ENCODE measurements at places on chromosomes 5 and 9.

DNA sequence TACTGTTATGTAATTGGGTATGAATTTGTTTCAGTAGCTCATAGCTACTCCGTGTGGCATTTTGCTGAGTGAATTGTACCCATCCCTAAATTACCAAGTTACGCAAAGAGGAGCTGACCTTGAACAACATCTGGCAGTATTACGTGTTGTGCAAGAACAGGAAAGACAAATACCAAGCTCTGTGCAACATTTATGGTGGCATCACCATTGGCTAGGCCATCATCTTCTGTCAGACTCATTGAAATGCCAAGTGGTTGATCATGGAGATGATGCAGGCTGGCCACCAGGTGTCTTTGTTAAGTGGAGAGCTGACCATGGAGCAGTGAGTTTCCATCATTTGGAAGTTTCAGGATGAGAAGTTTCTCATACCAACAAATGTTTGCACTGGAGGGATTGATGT, 15.0 kb downstream of the ZSWIM6 start:
- no peak for DNase-seq

GRCh38 chr9:17063535-17064135, 71.2 kb upstream of the CNTLN start:
- DNase-seq, result peak; percentile 42

GRCh38 chr5:154523104-154523503, 45.1 kb upstream of the HAND1 start:
- DNase-seq, result no peak

DNA sequence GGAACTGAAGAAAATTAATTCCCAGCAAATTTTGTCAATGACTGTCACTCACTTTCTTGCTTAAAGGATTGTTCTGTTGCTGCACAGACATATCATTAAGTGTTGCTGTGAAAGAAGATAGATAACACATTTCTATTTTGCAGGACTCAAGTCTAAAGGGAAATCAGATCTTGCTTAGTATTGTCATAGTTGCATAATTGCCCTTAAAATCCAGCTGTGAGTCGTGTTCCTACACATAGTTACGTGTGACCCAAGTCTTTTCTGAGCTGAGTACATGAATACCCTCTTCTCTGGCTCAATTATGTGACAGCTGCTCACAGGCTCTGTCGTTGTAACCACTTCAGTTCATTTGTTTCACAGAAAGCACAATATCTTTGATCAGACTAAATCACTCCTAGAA, 390.8 kb downstream of the DTWD2 start:
- no peak for DNase-seq

DNA sequence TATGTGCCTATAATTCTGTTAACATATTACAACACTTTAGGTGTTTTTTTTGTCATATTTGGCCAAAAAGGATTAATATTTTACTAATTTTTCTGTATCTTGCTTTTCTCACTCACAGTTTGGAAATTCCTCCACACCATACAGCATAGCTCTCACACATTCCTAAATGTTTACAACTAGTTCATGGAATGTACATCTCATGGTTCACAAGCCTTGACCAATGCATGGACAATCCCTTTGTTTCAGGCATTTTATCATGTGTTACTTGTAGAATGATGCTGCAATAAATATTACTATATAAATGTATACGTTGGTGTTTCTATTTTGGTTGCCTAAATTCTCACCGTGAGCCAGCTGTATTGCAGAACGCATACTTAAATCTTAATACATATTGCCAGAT, 80.5 kb upstream of the SPATA31C2 start:
- no peak for DNase-seq

- no peak for DNase-seq
Measured at GRCh38 chr5:120479066-120479465, 15.0 kb downstream of the PRR16 start.

DNA sequence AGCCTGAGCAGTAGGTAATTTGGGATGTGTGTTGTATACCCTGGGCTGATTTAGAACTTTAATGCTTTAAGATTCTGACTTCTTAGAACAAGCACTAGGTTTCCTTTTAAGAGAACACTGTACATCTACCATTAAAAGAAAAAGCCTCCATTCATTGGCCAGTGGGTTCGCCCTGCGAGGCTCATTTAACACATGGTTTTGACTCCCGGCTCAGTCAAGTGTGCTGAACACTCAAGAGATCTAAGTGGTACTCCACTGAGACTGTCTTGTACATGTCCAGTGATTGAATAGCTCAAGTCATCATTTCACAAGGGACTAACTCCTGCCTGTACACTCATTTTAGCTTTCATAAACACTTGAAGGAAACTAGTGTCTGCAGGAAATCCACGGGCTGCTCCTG, 3.9 kb downstream of the FUBP3 start:
- DNase-seq, result no peak

- DNase-seq, result no peak
Measured at GRCh38 chr5:67038817-67039603, 157.6 kb downstream of the CD180 start.

DNA sequence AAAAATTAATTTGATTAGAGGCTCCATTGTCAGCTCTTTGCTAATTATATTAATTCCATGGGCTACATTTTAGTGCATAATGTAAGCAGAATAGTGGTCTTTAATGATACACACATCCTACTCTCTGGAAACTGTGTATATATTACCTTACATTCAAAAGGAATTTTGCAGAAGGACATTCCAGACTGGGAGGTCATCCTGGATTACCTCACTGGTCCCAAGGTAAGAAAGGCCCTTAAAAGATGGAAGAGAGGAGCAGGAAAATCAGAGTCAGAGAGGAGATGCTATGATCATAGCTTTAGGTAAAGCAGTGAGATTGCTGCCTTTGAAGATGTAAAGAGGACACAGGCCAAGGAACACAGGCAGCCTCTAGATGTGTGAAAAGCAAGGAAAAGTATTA, 1180.8 kb downstream of the CDH12 start:
- no peak for DNase-seq

- DNase-seq, result no peak
Measured at GRCh38 chr9:83006378-83006777, 56.6 kb downstream of the RASEF start.

- no peak for DNase-seq
Measured at GRCh38 chr5:134833340-134834032, 12.3 kb upstream of the C5orf24 start.

DNA sequence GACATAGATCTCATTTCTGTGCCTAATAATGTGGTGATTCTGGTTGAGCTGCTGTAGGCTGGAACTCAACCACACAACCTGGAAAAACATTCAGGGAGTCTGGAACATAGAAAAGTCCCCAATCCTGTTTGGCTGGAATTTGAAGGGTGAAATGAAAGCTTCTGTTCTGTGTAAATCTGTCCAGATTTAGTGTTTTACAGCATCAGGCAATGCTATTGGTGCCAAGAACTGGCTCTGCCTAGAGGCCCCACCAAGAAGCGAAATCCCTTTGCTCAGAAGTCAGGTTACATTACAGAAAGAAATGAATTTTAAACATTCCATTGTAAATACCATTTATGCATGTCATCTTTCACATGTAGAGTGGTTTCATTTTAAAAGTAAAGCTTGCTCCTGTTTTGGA, 56.3 kb downstream of the TMEM174 start:
- DNase-seq, result no peak

- DNase-seq, result no peak
Measured at GRCh38 chr9:136803551-136804508, 3.9 kb upstream of the RABL6 start.

GRCh38 chr5:10199692-10200091, 50.0 kb downstream of the ATPSCKMT start:
- no peak for DNase-seq

- DNase-seq, result no peak
Measured at GRCh38 chr5:173430394-173430793, 102.2 kb upstream of the STC2 start.

DNA sequence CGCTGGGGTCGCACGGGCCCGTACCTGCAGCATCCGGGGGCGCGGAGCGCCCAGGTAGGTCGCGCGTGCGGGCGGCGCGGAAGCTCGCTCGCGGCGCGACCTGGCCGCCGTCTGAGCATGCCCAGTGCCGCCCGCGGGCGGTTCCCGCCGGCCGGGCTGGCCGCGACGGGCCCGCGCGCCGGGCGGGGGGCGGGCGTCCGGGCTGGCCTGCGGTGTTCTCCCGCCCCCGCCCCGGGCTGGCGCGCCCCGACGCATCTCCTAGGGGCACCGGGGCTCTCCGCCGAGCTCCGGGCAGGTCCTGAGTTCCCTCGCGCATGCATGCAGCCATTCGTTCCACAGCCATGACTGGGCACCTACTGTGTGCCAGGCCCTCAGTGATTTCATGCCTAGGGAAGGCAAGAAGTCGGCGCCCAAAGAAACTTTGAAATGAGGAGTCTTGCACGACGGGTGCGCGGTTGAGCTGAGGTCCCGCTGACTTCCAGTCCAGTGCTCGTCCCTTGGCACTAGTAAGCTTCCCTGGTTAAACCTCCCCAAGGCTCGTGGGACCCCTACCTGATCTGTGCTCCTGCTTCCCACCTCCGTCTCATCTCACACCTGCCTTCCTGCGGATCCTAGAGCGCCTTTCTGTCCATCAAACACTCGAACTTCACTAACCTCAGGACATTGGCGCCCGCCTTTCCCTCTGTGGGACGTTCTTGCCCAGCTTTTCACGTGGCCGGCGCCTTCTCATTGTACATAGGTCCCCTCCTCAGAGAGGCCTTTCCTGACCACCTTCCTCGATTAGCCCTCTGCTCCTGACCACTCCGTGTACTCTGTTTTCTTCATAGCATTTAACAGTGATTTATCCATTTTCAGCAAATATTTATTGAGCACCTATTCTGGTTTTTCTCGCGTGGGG, at the start of gene PTPN3:
Gene PTPN3, minus strand, starts transcription at position 113 of the 898 bp plus-strand sequence. CDS start 34,873 bp downstream, outside the sequence.
- DNase-seq, result peak; percentile 45

DNA sequence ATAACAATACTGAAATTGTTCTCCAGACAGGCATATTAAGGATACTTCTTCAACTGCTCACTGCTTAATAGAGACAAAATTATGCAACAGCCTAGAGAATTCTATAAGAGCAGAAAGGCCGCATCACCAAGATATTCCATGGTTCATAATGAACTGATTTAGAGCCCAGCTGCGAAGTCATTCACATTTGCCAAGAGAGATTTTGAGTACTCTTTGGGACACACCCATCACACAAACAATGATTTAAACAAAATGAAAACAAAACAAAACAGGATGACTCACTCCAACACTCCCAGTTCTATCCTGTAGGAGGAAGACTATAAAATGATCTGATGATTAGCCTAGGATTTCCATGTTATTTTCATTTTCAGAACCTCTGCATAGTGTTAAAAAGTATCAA, 145.7 kb upstream of the GNA14 start:
- no peak for DNase-seq

GRCh38 chr9:120698766-120699165, 15.5 kb downstream of the MEGF9 start:
- DNase-seq, result no peak

DNA sequence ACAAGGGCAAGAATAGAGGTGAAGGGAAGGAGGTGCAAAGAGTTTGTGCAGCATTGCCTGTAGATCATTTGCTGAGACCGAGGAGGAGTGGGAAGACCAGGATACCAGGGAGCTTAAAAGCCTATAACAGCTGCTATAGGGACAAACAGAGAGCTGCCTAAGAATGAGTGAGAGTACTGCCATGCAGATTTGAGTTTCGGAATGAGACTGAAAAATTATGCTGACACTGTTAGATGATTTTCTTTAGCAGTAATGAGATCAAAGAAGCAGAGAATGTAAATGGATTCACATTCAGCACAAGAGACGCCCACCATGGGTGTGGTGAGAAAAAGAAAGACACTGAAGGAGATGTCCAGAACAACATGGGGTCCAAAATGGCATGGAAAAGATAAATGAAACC, 69.7 kb downstream of the EPB41L4A start:
- DNase-seq, result no peak

- peak; percentile 72 for DNase-seq
Measured at GRCh38 chr9:137077010-137077747, at the start of gene UAP1L1. Gene UAP1L1, plus strand, starts transcription at chr9:137077517. Its CDS starts 16 bp downstream, at chr9:137077533.

DNA sequence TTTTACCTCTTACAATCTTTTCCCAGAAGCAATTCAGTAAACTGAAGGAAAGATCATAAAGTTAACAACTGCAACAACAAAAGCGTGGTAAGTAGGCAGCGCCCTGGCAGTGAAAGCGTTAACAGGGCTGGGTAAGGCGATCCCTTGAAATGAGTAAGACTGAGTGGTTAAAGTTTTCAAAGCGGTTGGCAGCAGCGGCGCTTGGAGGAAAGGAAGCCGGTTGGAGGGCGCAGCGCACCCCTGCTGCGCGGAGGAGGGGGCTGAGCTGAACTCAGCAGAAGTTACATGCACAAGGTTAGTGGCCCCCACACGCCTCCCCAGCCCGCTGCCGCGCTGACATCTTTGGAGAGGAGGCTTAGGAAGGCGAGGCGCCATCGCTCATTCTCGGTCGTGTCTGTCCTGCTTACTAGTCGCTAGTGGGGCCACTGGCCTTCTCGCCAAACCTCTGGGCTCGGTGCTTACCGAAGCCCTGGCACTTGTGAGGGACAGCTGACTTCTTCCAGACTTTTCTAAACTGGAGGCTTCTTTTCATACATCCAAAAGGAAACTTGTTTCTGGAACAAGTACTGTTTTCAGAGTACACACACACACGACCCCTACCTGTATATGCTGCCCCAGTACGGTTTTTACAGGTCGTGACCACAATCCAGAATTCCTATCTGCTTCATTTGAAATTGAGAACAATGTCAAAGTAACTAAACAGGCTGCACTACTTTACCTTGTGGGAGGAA, at the start of gene SH3RF2:
Gene SH3RF2, plus strand, starts transcription at position 178 of the 731 bp plus-strand sequence. CDS start 1,351 bp downstream, outside the sequence.
- DNase-seq, result peak; percentile 97

- DNase-seq, result no peak
Measured at GRCh38 chr9:121562301-121562700, 62.7 kb upstream of the GGTA1 start.

DNA sequence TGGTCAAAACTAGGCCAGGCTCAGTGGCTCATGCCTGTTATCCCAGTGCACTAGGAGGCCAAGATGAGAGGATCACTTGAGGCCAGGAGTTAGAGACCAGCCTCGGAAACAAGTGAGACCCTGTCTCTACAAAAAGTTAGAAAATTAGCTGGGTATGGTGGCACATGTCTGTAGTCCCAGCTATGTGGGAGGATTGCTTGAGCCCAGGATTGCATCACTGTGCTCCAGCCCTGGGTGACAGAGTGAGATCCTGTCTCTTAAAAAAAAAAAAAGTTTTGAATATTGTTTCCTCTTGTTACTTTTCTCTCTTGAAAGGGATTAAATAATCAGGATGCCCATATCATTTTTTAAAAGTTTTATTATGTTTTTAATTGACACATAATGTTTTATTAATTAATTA, 7.6 kb downstream of the ARHGEF37 start:
- DNase-seq, result no peak

- no peak for DNase-seq
Measured at GRCh38 chr9:19995619-19996018, 206.8 kb upstream of the SLC24A2 start.

- DNase-seq, result no peak
Measured at GRCh38 chr9:136974817-136975535, 2.3 kb upstream of the PTGDS start.

DNA sequence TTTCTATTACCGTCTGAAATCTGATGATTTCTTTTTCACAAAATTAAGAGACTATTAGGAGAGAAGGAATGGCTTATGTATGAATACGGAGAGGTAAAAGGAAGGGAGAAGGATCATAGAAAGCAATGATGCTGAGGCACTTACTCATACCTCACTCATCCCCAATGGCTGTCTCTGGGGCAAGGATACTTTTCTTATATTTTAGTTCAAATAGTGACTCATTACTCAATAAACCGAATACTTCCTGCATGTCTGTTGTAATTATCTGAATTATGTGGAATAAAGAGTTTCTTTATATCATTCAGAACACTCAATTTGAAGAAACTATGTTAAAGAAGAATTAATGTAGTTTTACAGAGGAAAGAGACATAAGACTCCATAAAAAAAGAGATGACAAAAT, 284.5 kb upstream of the NUDT12 start:
- DNase-seq, result no peak

GRCh38 chr9:85599540-85600105, 142.1 kb downstream of the AGTPBP1 start:
- DNase-seq, result no peak

- DNase-seq, result no peak
Measured at GRCh38 chr5:33238826-33239695, 201.7 kb upstream of the TARS1 start.

Data from H9 (cell line).